ENCODE measurements at places on chromosomes 11 and 22.

DNA sequence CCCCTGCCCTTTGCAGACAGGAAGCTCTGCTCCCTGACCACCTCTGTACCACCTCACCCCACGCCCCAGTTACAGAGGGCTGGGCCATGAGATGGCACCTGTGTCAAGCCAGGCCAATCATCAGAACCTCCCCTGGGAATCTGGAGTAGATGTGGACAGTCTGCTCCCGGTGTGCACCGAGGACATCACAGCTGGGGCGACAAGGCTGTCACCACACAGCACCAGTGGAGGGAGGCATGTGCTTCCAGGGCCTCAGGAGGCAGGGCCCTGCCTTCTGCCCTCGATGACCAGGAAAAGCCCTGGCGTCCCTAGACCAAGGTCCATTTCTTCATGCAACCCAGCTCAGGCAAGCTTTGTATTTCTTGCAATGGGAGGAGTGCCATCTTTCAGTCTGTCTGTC lies 309.5 kb downstream of the CTTN start:
- no peak for DNase-seq

- DNase-seq = no peak
Observed at GRCh38 chr22:19043121-19044085, 78.8 kb downstream of the DGCR2 start.

DNA sequence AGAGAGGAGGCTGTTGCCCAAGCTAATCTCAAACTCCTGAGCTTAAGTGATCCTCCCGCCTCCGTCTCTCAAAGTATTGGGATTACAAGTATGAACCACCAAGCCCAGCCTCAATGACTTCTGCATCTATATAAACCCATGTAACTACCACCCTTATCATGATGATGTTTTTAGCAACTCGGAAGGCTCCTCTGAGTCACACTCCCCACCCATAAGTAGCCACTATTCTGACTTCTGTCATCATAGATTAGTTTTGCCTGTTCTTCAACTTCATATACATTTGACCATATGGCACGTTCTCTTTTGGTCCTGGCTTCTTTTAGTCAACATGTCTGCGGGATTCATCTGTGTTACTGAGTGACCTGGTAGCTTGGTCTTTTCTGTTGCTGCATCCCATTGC lies 6.4 kb upstream of the FOSL1 start:
- DNase-seq = no peak

DNA sequence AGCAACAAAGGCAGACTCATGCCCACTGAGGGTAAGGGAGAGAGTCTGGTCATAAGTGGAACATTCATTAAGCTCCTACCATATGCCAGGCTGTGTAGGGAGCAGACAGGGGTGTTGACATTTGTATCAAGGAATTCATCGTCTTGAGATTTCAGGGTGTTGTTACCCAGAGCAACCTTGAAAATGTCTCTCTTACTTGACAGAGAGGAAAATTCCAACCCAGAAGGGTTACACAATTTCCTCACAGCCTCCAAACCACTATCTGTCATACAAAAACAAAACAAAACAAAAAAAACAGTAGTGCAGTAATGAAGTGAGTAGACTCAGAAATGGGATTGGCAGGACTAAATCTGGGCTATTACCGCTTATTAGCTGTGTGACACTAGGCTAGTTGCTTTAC lies 113.2 kb downstream of the MIAT start:
- peak; percentile 24 for DNase-seq

DNA sequence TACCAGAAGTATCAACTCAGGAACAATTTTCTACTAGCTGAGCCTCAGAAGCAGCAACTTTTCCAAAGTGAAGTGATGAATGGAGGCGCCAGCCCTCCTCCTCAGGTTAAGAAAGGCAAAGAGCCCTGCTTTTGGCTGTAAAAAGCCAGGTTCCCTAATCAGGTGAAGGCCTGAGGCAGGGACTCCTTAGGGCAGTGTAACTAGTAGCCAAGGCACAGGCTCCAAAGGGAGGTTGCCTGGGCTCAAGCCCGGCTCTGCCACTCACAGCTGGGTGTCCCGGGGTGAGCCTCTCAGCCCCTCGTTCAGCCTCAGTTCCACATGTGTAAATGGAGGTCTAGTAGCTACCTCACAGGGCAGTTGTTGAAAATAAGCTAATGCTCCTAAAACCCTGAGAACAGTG lies 19.5 kb downstream of the TSKU start:
- no peak for DNase-seq

All from AG04449 (cell line).